ENCODE measurements at places on chromosomes 5 and 9. TPM values are rescaled to one million over a fixed set of nuclear protein-coding genes. Genes with fewer than 3 reads are reported as not detected.

SPINK4 gene
- total RNA-seq = not detected

ACSL6 gene
- 6.0 TPM for total RNA-seq

LHX3 gene
- total RNA-seq = not detected

SPATA31C2 gene
- not detected for total RNA-seq

SOX30 gene
- total RNA-seq = 0.93 TPM

PFN3 gene
- total RNA-seq = not detected
